ENCODE measurements at places on chromosomes 5 and 9.

- DNase-seq, result no peak
Measured at GRCh38 chr9:88605512-88606362, 70.8 kb downstream of the NXNL2 start.

- no peak for DNase-seq
Measured at GRCh38 chr5:145044970-145045369, 790.2 kb downstream of the PRELID2 start.

DNA sequence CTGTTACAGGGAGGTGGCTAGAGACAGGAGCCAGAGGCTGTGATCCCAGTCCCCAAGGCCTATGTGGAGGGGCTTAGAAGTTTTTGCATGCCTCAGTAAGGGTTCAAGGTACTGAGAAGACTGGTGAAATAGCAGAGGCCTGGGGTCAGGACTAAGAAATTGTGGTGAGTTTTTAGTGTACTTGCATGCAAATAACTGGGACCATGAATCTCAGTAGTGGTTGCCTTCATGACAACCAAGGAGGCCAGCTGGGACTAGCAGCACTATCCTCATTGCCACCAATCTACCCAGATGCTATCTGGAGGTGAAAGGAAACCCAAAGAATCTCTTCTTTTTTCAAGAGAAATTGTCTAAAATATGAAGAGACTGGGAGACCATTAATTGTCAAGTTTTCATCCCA lies 395.1 kb downstream of the CETN3 start:
- no peak for DNase-seq

DNA sequence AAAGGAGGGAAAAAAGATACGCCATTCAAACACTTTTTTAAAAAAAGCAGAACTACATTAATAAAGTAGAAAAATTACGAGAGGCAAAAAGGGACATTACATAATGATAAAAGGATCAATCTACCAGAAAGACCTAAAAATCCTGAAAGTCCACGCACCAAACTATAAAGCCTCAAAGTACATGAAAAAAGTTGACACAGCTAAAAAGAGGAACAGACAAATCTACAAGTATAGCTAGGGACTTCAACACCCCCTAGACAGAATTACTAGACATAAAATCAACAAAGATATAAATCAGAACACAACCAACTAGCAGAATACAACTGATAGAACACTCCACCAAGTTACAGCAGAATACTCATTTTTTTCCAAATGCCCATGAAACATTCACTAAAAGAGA lies 11.1 kb downstream of the CAMSAP1 start:
- no peak for DNase-seq

DNA sequence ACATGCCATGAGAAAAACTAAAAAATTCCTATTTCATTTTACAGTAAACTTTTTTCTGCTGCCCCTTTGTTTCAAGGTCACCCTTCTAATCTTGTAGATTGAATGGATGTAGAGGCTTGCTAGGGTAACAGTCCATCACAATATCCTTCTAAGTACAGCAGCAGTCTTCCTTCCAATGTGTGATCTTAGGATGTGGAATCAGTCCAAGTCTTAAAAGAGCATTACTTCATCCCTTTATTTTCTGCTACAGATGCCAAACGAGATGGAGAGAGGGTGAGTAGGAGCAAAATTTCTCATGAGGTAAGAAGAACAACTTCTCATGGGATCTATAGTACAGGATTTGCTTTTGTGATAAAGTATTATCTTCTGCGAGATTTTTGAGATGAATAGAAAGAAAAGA lies 704 bp upstream of the IL33 start:
- DNase-seq, result no peak

GRCh38 chr5:178467205-178467567 lies 123.0 kb downstream of the COL23A1 start:
- DNase-seq, result no peak

DNA sequence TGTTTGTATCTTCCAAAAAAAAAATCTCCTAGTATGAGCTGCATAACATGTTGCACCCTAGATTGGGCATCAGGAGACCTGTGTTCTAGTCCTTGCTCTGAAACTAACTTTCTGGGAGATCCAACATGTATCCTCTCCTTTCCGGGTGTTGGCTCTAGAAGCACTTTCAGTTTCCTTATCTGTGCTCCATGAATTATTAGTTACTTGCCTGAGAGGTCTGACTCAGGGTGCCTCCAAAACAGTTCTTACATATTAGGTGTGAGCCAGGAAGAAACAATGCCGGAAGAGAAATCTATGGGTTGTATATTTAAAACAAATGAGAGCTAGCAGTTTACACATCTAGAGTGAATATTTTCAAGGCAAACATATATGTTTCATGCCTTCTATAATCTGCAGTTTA lies 36.7 kb upstream of the SLC36A2 start:
- no peak for DNase-seq

DNA sequence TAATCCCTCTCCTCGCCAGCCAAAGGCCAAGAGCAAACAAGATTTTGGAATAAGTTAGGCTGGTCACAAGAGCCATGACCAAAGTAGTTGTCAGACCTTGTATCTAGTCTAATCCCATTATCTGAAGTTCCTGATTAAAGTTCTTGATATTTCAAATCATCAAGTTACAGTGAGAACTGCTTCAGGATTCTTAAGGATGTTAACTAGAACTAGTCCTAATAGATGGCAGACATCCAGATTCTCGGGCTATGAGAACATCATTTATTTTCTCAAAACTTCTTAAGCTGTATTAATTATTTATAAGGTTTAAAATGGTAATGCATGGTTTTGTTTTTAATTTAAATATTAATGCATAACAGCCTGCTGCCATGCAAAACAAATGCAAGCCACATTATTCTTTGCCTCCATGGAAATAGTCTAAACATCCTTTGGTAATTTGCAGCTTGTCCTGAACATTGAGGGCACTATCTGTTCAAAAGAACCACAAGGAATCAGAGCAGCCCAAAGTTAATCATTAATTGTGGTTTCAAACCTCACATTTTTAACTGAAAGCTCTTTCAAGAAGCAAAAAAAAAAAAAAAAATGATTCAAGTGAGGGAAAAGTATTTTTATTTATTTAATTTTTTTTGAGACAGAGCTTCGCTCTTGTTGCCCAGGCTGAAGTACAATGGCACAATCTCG lies 95.1 kb downstream of the TTC39B start:
- no peak for DNase-seq

DNA sequence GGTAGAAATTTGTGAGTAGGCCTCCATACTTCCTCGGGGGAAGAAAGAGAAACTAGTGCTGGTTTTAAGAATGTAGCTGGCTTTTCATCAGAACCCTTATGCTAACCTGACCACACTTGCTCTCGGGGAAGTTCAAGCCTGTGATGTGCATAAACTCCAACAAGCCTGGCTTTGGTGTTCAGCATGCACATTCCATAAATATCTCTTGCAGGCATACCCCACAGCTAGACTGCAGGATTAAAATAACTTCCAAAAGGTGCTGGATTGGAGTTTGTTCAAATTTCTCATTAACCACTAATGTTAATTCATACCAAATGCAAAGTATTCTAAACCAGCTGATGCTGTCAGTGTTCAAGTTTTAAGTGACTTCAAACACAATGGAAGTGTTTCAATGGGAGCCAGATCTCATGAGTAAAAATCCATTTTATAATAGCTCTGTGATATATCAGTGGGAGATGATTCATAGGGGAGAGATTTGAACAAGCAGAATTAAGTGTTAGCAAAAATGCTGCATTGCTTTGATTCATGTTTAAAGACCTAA lies 79.4 kb downstream of the NPR3 start:
- no peak for DNase-seq

DNA sequence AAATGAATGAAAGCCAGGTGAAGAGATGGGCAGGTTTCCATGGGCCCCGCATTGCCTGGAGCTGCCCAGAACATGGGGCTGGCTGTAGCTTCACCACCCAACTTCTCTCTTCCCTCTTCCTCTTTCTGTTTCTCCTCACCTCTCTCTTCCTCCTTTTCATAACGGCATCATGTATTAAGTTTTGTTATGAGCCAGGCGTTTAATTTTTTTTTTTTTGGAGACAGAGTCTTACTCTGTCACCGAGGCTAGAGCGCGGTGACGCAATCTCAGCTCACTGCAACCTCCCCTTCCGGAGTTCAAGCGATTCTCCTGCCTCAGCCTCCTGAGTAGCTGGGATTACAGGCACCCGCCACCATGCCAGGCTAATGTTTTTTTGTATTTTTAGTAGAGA lies 13.0 kb upstream of the SPINK4 start:
- peak; percentile 91 for DNase-seq

DNA sequence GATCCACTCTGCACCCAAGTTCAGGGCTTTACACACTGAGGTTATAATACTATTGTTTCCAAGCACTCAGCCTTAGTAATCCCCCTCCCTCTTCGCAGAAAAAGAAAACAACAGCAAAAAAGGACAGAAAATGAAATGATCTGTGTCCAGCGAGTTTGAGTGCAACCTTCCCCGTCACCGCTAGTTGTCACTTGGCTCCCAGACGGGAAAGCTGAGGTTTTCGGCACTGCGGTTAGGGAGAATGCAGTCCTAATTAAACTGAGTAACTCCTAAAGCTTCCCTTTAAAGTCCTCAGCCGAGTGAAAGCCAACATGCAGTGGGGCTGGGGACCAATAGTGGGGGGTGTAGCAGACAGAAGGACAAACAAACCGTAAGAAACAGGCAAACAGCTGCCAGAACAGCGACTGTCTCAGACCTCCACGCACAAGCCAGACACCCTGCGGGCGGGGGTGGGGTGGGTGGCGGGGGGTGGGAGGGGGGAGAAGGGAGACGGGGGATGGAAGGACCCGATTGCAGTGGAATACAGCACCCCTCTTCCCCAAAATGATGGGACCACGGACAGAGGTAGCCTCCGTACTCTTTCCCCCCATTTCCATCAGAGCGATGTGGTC lies 680 bp downstream of the GLRA1 start:
- no peak for DNase-seq

GRCh38 chr5:111585291-111585690 lies 73.0 kb upstream of the STARD4 start:
- DNase-seq, result no peak

GRCh38 chr5:115309751-115310370 lies 13.4 kb upstream of the CCDC112 start:
- peak; percentile 23 for DNase-seq

GRCh38 chr5:15069407-15069905 lies 197.9 kb upstream of the ANKH start:
- DNase-seq, result no peak

DNA sequence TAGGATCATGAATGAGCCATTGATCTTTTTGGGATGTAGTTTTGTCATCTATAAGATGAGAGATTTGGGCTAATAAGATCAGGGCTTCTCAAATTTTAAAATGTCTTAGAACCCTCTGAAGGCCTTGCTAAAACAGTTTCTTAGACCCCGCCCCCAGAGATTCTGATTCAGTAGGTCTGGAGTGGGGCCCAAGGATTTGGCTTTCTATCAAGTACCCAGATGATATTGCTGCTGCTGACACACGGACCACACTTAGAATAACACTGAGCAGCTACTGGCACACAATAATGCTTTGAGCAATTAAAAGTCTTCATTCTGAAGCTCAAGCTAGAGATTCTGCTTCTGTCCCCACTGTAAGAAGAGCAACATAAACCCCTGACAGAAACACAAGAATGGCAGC lies 216.7 kb downstream of the SMARCA2 start:
- DNase-seq, result no peak

- no peak for DNase-seq
Measured at GRCh38 chr9:2788919-2789318, 55.0 kb downstream of the PUM3 start.

DNA sequence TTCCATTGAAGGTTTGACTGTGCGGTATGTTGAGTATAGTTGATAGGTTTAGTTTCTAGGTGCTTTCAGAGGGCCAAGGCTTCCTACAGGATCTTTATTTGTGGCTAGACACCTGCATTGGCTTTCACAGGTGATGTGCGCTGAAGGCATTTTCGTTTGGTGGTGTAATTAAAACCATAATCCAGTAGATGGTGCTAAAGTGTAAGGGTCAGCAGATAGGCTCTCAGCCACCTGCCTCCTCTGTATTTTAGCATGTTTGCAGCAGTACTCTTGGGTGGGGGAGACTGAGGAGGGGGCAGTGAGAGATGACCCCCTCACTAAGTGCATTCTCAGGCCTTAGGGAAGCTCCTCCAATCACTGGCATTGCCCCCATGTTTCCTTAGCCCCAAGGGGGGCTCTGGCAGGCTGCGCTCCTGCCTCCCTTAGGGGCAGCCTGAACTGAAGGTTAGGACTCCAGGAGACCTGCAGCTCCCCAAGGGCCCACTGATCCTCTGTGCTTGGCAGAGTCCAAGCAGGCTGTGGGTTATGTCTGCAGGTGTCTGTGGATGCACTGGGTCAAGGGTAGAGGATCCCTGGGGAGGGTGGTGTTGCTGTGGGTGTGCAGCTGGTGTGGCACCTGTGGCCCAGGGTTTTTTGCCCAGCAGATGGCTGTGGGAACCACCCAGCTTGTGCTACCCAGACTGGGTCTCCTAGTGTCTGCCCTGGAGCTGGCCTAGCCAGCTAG lies 23.4 kb downstream of the CDK20 start:
- DNase-seq, result no peak

GRCh38 chr9:71218774-71219173 lies 97.4 kb upstream of the TRPM3 start:
- no peak for DNase-seq

GRCh38 chr9:97809666-97810344 lies 43.2 kb upstream of the FOXE1 start:
- no peak for DNase-seq

DNA sequence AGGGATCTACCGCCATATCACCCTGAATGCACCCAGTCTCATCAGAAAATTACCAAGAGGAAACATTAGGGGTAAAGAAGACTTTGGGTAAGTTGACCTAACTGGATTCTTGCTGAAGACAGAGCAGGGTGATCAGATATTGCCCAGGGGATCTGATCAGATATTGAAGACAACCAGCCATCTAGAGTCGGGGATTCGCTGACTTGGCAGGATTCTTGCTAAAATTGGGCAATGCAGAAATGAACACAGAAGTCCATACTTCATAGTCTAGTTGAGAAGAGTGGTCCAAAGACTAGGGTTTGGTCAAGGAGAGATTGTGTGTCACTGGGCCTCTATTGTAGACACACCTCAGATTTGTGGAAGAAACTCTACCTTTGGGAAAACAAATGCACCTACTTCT lies 107.2 kb downstream of the SV2C start:
- DNase-seq, result no peak

DNA sequence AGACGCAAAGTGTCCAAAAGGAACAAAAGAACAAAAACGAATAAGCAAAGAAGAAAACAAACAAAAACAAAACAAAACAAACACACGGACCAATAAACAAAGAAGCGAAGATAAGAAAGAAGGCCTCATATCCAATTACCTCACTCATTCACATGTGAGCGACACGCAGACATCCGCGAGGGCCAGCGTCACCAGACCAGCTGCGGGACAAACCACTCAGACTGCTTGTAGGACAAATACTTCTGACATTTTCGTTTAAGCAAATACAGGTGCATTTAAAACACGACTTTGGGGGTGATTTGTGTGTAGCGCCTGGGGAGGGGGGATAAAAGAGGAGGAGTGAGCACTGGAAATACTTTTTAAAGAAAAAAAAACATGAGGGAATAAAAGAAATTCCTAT lies 28.3 kb upstream of the WWC1 start:
- DNase-seq, result no peak

GRCh38 chr5:73274881-73275663 lies 102.1 kb downstream of the TMEM174 start:
- no peak for DNase-seq

- no peak for DNase-seq
Measured at GRCh38 chr5:78888580-78889368, 96.3 kb downstream of the ARSB start.

All from AML-193 (cell line).